Mesenchymal stem cell (in vitro differentiated cells and primary cell): ENCODE measurements at places on chromosomes 5 and 9.
A peak's percentile ranks its signal among the peaks of the same experiment; 100 is the strongest.

GRCh38 chr5:120073722-120074121 is 390.4 kb upstream of the PRR16 start:
- DNase-seq: no peak

GRCh38 chr9:71920456-71921189 is 9.2 kb downstream of the C9orf85 start:
- no peak for DNase-seq

- DNase-seq: no peak
Observed at GRCh38 chr9:99130069-99130468, 25.2 kb downstream of the TGFBR1 start.

- DNase-seq: no peak
Observed at GRCh38 chr5:65796269-65796668, 74.3 kb downstream of the NLN start.

GRCh38 chr5:171938358-171938757 is 68.1 kb downstream of the FBXW11 start:
- no peak for DNase-seq

- DNase-seq: no peak
Observed at GRCh38 chr5:130106480-130106879, 202.2 kb downstream of the CHSY3 start.

GRCh38 chr5:51544031-51544785 is 161.0 kb downstream of the ISL1 start:
- peak; percentile 37 for DNase-seq

DNA sequence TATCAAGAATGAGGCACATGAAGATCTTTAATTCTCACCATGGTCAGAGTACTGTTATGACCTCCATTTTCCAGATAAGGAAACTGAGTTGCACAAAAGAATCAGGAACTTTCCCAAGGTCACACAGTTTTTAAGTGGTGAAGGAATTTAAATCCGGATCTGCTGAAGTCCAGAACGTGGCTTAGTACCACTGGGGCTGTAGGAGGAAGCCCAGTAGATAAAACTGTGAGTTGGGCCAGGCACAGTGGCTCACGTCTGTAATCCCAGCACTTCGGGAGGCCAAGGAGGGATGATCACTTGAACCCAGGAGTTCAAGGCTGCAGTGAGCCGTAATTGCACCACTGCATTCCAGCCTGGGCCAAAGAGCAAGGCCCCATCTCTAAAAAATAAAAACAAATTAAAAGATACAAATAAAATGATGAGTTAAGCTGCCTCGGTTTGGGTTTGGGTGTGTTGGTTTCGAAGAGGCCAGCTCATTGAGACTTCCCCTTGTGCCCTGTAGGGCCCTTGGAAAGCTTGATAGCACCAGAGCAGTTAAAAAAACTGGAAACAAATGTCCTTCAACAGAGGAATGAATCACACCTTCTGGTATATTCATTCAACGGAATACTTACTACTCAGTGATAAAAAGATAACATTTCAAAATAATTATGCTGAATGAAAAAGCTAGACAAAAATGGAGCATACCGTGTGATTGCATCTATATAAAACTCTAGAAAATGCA is 20.1 kb downstream of the ATOX1 start:
- DNase-seq: no peak

GRCh38 chr9:128383007-128383753 is 12.0 kb downstream of the URM1 start:
- no peak for DNase-seq

GRCh38 chr5:151191661-151192060 is 32.2 kb downstream of the CCDC69 start:
- DNase-seq: no peak

DNA sequence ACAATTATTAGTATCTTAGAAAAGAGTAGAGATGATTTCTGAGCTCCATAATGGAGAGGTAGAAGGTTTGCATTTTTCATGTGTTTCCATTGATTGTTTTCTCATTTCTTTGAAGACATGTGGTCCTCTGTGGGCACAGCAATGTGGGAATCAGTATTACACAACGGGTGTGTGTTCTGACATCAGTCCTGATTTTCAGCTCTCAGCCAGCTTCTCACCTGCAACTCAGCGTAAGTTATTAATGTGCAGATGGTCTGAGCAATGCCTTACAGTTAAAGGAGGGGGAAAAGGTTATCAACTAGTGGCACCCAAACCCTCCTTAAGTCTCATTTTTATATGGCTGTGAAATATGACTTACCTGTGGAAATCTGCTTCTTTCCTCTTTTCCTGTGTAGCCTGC is 59.1 kb downstream of the ITGA2 start:
- no peak for DNase-seq

- DNase-seq: peak; percentile 96
Observed at GRCh38 chr9:86947146-86948073, at the start of gene GAS1. Gene GAS1, minus strand, starts transcription at chr9:86947506. Its CDS starts 727 bp downstream, at chr9:86946779.

- DNase-seq: no peak
Observed at GRCh38 chr5:156753846-156754245, 96.2 kb upstream of the PPP1R2B start.

- no peak for DNase-seq
Observed at GRCh38 chr5:178931846-178932760, 8.9 kb upstream of the ZNF454 start.

DNA sequence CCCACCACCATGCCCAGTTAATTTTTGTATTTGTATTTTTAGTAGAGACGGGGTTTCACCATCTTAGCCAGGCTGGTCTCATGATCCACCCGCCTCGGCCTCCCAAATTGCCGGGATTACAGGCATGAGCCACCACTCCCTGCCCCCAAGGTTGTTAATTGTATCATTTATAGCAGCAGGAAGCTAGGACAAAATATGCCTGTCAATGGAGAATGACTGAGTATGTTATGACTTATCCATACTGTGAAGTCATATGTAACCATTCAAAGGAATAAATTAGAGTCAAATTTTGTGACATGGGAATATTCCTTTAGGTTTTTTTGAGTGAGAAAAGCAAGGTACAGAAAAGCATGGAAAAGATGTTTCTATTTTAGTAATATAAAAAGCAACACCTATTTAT is 3.9 kb upstream of the DAB2 start:
- no peak for DNase-seq

DNA sequence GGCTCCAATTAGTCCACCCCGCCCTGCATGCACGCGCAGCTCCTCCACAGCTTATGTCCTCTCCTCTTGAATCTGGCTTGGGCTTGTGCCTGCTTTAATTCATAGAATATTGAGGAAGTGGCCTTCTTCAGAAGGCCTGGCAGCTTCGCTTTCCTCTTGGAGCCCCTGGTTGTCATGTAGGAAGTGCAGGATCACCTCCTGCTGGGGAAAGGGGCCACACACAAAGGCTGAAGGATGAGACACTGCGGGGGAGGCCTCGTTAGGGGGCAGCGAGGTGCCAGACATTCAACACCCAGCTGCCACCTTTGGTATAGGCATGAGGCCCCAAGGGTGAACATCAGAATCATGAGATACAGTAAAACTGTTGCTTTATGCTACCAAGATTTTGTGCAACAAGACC is 2.7 kb upstream of the CNOT6 start:
- DNase-seq: no peak

DNA sequence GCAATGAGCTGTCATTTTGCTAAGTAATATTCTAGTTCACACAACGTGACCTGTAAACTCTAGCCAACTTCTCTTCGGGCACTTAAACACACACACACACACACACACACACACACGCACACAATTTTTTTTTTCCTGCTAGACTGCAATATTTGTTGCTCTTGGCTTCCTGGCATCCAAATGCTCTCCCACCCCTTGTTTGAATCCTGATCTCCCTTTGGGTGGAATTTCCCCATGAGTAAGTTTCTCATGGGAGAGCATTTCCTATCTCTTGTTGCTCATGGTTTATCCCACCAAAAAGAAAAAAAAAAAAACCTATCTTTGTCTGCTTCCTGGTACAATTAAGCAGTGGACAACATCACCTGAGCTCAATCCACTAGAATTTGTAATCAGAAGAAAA is 54.7 kb upstream of the TSLP start:
- peak; percentile 4 for DNase-seq

DNA sequence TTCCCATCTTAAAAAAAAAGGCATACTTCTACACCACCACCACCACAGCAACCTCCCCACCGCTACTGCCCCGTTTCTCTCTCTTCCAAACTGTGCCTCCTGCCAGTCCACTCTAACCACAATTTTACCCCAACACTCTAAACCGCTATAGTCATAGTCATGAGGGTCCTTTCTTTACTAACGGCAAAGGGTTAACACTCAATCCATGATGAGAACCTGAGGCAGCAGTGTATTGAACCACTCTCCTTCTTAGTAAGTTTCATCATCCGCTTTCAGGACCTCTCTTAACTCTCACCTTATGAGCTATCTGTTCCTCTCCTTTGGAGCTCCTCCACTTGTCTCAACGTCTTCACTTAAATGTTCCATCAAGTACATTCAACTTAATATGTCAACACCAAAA is 34.0 kb downstream of the IDNK start:
- no peak for DNase-seq

DNA sequence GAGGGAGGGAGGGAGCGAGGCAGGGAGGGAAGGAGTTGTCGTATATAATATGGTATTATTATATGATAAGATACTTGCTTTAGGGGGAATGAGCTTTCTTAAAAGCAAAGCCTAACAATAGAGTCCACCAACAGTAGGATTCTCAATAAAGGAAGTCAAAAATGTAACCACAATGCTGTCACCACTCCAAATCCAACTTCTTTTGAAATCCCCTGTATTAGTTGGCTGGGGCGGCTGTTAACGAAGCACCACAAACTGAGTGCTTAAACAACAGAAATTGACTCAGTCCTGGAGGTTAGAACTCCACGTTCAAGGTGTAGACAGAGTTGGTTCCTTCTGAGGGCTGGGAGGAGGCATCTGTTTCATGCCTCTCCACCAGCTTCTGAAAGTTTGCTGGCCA is 23.1 kb downstream of the GAS1 start:
- DNase-seq: no peak

DNA sequence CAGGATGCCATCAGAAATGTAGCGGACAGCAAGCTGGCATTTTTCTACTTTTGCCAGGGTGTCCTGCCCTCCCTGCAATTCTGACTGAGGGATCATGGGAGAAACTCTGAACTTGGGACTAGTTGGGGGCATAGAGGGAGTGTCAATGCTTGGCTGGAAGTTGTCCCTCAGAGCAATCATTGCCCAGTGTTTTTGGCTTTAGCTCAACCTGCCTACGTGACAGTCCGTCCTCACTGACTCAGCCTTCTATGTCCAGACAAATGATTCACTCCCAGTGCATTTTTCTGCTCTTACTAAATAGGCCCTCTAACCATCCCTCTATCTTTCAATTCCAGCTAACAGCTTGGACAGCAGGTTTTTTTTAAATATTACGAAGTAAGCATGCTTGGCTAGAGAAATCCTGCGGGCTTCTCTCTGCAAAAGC is 627.4 kb downstream of the TLR4 start:
- DNase-seq: peak; percentile 85

DNA sequence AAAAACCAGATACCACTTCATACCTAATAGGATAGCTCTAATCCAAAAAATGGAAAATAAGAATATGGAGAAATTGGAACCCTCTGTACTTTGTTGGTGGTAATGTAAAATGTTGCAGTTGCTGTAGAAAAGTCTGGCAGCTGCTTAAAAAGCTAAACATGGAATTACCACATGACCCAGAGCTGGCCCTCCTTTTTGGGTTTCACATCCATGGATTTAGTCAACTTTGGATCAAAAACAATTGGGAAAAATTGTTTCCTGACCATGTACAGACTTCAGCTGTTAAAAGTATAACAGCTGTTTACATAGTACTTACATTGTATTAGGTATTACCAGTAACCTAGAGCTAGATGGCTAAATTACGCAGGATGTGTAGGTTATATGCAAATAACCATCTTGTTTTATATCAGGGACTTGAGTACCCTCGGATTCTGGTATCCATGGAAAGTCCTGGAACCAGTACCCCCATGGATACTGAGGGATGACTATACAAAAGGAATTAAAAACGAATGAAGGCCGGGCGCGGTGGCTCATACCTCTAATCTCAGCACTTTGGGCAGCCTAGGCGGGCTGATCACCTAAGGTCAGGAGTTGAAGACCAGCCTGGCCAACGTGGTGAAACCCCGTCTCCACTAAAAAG is 15.8 kb downstream of the DNAJA1 start:
- no peak for DNase-seq

- no peak for DNase-seq
Observed at GRCh38 chr5:10251405-10251804, 1.3 kb downstream of the CCT5 start.

DNA sequence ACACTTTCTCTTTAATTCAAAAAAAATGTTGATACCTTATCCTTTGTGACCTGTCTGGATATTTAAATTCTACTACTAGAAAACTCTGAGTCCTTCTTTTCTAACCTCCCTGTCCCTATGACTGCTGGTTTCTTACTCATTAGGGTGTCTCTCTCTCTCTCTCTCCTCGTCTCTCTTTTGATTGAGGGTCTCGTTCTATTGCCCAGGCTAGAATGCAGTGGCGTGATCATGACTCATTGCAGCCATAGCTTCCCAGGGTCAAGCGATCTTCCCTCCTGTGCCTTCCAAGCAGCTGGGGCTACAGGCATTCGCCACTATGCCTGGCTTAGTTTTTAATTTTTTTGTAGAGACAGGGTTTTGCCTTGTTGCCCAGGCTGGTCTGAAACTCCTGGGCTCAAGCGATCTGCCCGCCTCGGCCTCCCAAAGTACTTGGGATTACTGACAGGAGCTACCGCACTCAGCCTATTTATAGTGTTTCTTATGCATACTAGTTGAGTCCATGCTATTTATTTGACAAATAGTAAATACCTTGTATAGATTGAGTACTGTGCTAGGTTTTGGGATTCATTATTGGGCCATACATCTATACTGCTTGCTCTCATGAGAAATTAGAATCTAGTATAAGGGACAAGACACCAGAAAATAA is 61.9 kb downstream of the NSD1 start:
- peak; percentile 91 for DNase-seq

DNA sequence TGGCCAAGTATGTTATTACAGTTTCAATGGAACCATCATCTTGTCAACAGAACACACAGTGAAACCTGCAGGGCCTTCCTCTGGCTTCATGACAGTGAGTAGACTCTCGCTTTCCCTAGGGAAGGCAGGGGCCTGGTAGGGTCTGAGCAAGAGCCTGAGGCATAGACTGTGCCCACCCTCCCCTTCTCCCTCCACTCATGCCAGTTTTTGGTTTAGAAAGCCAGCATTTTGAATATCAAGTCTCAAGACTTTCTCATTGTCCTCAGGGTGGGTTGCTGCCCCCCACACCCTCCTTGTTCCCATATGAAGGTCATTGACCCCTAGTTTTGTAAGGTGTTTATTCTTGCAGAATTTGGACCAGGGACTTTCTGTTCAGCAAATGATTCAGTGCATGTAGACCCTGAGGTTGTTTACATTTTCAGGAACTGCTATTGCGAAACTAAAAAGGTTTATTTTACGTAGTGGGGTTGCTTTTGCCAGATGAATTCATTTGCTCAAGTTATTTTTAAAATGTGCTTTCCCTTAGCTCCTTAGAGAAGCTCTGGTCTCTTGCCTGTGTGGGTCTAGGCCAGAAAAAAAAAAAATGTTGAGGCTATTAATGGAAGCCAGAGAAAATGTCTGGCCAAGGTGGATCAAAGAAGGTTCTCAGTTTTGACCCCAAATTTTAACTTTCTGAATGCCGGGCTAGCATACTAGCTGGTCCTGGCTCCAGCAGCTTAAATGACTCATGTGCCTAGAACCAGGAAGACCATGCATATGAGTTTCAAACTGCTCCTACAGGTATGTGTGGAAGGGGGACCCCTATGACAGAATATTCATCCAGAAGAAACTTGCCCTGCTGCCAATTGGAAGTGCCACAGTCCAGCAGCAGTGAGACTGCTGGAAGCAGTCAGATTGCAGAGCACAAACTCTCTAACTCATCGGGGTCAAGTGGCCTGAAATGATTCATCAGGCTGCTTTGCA is 10.1 kb upstream of the MOB3B start:
- DNase-seq: peak; percentile 83

GRCh38 chr9:73143711-73144328 is 7.8 kb upstream of the ANXA1 start:
- DNase-seq: peak; percentile 88
